NCI-H187 (cell line): ENCODE measurements at places on chromosomes 16 and 17.

DNA sequence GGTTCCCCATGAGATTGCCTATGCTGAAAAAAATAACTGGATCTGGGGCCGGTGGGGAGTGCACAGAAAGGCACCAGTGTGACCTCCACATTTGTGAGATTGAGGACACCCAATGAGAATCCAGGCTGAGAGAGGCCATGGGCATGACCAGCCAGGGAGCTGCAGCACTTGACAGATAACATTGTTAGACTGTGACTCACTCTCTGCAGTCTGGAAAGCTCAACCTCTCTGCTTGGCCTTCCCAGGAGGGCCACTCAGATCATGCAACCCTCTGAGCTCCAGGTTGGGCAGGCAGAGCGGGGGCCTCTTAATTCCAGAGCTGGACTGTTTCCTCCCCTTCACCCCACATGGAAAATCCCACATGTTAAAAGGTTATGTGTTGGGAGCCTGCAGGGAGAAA is 30.1 kb downstream of the FZD2 start:
- no peak for DNase-seq

GRCh38 chr16:50151756-50152155 is 1.4 kb upstream of the TENT4B start:
- no peak for DNase-seq

DNA sequence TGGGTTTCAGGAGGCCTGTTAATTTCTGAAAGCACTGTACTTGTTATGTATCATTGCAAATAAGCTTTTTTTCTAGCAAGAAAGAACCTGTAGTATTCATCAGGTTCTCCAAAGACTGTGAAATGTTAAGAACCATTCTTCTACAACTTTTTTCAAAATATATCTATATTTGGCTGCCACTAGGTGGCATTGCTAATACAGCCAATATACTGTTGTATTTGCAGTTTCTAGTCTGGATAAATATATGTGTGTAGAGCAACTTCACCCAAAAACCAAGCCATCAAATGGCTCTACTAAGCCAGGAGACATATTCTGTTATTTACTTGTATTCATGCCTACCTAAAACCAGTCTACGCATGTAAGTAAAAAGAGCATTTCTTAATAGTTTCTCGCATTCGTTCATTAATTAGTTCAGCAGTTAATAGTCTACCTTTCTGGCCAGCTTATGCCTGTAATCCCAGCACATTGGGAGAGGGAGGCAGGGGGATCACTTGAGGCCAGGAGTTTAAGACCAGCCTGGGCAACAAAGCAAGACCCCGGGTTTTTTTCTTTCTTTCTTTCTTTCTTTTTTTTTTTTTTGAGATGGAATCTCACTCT is 39.5 kb downstream of the VMP1 start:
- no peak for DNase-seq

GRCh38 chr16:1818873-1819525 is 7.6 kb downstream of the HAGH start:
- no peak for DNase-seq

GRCh38 chr17:73900516-73900915 is 256.3 kb upstream of the SDK2 start:
- DNase-seq: no peak

DNA sequence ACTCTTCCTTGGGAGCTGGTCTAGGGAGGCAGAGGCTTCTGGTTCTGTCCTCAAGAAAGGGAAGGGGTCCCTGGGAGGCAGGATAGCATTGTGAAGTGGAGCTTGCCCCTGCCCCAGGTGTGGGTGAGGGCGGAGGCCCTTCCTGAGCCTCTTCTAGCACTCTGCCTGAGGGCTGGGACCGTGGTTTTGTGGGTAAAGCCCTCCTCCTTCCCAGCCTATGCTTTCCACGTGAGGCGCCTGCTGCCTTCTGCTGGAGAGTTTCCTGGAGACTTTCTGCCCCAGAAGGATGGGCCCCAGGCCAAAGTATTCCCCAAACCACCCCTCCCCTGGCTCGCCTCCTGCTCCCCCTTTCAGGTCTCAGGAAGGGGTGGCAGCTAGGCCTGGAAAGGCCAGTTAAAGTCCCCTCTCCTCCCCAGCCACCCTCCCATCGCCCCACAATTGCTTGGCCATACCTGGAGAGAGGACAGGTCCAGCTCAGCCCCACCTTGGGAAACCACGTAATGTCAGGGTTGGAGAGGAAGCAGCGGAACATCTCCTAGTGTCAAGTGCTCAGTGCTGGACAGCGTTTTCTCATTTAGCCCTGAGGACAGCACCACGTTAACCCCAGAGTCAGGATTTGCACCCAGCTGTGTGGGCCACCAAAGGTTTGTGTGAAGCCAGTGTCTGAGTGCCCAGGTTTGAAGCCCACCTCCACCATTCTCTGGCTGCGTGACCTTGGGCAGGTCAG is 5.6 kb downstream of the SBK1 start:
- no peak for DNase-seq

GRCh38 chr16:48317026-48317425 is 68.2 kb downstream of the SIAH1 start:
- no peak for DNase-seq

DNA sequence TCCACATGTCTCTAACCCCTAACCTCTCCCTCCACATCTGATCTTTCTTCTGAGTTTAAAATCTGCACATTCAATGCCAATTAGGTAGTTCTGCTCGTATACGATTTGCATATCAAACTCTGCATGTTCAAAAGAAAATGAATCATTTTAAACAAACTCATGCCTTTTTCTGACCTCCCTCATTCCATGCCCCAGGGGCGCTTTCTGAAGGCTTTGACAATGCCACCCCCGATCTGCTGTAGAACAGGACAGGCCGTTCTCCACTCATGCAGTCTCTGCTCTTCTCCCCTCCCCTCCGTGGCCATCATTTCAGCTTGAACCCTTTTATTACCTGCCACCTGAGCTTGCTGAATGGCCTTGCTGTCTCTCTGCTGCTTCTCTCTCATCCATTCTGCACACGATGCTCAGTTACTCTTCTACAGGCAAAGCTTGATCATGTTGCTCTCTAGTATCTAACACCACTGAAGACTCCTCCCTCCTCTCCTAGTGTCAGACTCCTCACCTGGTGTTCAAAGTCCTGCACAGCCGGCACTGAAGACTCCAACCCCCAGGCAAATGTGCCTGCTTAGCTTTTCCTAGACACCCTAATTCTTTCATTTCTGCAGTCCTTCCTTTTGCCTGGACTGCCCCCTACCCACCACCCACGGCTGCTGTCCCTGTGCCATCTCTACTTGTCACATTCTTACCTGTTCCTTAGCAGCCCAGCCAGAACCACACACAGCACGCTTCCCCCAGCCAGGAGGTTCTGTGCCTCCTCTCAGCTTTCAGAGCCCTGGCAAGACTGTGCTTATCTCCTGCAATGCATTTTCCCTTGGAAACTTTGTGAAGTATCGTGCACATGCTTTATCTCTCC is 6.2 kb downstream of the TMEM238L start:
- no peak for DNase-seq

DNA sequence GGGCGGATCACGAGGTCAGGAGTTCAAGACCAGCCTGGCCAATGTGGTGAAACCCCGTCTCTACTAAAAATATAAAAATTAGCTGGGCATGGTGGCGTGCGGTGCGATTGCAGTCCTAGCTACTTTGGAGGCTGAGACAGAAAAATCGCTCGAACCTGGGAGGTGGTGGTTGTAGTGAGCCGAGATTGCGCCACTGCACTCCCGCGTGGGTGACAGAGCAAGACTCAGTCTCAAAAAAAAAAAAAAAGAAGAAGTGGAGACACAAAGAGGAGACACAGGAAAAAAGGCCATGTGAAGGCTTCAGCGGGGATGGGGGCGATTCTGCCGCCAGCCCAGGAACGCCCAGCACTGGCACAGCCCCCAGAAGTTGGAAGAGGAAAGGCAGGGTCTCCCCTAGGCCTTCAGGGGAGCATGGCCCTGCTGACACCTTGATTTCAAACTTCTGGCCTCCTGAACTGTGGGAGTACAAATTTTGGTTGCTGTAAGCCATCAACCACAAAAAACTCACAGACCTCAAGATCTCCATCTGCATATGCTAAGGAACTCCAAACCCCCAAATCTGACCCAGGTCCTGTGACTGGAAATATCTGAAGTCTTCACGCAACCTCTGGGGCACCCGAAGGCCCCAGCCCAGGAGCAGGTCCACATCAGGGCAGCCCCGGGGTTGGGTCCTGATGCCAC is 7.0 kb downstream of the SGSH start:
- no peak for DNase-seq

GRCh38 chr17:64781810-64782555 is 119.9 kb upstream of the SMURF2 start:
- no peak for DNase-seq

DNA sequence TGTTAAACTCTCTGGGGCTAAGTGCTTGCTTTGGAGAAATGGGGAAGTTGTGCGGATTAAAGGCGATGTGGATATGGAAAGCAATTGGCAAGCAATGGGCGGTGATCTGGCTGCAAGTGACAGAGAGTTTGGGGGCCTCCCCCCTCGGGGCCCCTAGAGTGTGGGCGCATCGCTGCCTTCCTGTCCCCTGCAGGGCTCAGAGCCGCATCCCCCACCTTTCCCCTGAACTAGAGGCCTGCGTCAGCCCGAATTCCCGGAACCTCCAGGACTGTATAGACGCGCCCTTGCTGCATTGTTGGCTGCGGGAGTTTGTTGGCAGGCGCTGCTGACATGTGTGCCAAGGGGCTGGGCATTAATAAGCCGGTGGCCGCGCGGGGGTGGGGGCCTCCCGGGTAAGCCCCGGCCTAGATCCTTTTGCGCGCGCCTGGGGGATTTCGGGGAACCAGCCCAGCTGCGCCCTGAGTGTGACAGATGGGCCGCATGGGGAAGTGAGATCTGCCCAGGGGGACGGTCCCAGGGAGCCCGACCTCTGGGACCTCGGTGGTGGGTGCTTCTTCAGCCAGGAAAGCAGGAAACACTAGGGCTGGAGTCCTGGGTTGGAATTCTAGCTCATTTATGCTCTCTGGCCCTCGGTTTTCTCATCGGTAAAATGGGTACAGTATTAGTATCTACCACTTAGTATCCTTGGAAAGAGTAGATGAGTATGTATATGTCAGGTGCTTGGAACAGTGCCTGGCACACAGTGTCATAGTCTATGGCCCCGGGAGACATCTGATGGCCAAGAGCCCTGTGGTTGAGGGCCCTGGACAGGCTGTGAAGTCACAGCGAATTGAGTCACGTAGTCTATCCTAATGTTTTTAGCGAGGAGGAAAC is 1.0 kb downstream of the EEF2K start:
- no peak for DNase-seq

- peak; percentile 29 for DNase-seq
These were observed 165.2 kb downstream of the VPS53 start for GRCh38 chr17:549177-550040.

- DNase-seq: no peak
These were observed 20.0 kb downstream of the KSR1 start for GRCh38 chr17:27475981-27476895.

- no peak for DNase-seq
These were observed 37.7 kb downstream of the USP32 start for GRCh38 chr17:60354223-60354622.
